ENCODE measurements at places on chromosomes 16 and 17.

GRCh38 chr16:52976539-52977167 lies 76.0 kb downstream of the CHD9NB start:
- DNase-seq = no peak

DNA sequence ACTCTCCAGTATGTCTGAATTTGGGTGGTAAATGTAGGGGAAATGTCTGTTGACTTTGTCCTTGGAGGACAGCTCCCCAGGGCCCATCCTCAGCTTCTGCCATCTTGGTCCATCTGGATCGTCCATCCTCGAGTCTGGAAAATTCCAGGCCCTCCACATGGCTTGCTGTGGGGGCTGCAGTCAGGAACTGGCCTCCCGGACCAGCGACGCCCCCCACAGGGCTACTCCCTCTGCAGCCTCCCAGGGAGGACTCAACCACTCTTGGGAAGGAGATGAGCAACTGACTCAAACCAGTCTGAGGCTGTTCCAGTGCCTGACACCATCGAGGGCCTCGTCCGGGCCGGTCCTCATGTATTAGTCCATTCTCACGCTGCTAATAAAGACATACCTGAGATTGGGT lies 5.5 kb upstream of the ZG16B start:
- no peak for DNase-seq

GRCh38 chr17:42519546-42520491 lies 16.2 kb upstream of the NAGLU start:
- DNase-seq = no peak

- no peak for DNase-seq
These were observed 22.3 kb downstream of the NPTX1 start for GRCh38 chr17:80453998-80454556.

DNA sequence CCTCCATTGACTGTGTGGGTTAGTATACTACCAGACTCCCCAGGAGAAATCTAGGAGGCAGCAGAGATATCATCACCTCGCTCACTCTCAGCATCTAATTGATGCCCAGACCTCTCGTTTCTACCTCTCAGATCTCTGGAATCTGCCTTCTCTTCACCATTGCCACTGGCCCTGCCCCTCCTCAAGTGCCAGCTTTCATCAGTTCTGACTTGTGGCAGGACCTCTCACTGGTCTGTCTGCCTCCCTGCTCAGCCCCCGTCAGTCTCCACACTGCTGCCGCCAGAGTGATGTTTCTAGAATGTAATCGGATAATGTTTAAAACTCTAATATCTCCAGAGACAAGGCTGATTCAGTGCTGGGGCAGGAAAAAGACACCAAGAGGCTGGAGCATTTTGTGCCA lies 15.2 kb downstream of the GAN start:
- DNase-seq = no peak
